ENCODE measurements at places on chromosomes 2 and 18.

DNA sequence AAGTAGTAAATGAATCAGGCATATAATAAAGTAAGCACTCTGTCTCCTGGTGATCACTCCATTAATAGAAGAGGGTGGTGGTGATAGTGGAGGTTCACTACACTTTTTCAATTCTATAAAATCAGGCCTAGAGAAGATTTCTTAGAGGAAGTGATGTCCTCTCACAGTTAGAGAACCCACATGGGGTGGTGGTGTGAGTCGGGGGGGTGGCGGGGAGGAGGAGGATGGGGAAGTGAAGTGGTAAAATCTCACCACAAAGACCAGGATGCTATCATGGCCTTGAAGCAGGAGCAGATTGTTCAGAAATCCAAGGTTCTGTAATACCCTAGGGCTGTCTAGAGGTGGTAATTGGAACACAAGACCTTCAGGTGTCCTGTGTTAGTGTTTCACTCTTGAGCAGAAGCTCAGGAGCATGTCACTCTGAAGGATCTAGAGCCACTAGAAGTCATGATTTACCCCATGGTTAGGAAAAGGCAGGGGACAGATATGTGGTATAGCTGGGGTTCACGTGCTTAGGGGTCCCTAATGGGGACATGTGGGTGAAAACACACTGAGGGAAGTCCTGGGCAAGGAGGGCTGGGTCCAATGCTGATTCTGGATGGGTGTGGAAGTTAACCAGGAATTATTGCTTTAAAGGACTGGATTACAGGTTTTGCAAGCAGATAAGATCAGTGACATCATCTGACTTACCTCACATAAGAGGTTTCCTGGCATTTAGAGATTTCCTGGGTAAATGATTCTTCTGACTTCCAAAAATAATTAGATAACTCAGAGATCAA, 31.0 kb downstream of the RNF125 start:
- DNase-seq, result no peak

DNA sequence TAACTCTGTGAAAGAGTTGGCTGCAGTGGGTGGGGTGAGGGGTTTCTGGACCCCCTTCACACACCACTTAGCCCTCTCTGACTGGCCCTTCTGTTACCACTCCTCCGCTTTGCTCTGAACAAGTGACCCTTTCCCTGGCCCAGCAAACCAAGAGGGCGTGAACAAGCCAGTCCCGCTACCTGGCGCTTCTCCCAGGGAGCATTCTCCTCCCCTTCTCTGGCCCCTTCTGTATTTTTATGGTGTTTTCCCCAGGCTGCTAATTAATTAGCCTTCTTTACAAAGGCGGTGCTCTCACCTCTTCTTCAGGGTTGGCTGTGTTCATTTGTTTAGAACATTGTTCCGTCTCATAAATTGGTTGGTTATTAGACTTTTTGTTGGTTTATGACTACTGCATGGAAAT, 180.1 kb downstream of the MGAT5 start:
- no peak for DNase-seq

DNA sequence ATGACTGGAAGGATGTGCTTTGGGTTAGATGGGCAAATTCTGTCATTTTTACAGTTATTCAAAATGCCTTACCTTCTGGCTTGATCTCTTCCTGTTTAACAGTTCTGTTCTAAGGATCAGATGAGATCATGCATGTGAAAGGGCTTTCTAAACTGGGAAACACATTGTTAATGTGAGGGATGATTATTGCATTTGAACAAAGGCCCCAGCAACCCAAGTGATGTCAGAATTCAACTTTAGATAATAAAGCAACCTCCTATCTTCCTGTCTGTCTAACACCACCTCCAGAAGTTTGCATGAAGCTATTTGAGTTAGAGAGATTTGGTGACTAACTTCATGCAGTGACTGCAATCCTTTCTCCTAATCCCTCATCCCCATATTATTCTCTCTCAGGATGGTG, 77.8 kb upstream of the B3GNT2 start:
- no peak for DNase-seq

GRCh38 chr2:186059096-186059495, 320.5 kb downstream of the FSIP2 start:
- no peak for DNase-seq

DNA sequence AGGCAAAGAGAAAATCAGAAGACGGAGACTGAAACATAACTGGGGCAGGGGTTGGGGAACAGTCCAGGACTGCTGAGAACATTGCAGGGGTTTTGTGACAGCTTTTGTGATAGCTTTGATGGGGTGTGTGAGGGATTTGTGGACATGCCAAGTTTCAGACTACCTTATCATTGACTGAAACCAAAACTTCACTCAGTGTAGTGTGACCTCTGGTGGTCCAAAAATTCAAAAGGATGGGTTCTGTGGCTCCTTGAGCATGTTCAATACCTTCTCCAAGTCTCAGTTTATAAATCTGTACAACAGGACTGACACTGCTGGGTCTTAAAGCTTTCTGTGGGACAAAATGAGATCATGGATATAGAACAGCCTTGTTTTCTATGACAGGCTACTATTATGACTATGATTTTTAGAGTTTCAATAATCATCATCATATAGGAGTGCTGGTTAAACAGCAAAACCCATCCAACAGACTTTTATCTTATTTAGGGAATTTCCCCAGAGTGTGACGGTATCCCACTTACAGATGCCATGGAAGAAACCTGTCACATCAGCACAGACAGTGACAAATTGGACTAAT, 259.2 kb upstream of the SLC14A2 start:
- no peak for DNase-seq

GRCh38 chr18:41842886-41843285, 112.1 kb upstream of the PIK3C3 start:
- no peak for DNase-seq

GRCh38 chr2:201984800-201985525, 48.7 kb upstream of the FZD7 start:
- DNase-seq, result no peak

DNA sequence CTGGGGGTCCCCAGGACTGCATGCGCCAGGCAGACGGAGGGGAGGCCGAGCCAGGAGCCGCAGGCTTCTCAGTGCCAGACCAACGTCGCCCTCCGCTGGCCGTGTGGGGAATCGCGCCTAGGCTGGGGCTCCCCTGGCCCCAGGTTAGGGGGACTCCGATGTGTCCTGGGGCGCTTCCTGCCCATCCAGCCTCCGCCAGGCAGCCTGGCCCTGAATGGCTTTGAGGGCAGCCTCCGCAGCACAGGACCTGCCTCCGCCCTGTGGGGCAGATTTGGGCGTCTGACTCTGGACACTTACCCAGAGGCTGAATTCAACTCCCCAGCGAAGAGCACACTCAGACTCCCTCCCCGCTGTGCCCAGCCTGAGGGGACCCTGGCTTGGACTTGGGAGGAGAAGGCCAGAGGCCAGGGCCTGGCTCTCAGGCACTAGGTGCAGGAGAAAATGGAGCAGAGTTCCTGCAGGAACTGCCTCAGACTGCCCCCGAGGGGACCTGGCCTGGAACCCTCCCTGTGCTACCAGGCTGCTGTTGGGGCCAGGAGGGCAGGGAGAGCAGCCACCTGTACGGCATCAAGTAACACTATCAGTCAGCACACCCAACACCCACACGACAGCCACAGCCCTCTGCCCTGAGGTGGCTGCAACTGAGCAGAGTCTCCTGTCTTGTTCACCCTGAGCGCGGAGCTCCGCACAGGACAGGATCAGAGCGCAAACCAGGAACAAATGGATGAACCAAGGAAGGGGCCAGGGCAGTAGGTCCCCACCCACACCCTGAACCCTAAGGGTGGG, 597 bp upstream of the TEKT4 start:
- no peak for DNase-seq

DNA sequence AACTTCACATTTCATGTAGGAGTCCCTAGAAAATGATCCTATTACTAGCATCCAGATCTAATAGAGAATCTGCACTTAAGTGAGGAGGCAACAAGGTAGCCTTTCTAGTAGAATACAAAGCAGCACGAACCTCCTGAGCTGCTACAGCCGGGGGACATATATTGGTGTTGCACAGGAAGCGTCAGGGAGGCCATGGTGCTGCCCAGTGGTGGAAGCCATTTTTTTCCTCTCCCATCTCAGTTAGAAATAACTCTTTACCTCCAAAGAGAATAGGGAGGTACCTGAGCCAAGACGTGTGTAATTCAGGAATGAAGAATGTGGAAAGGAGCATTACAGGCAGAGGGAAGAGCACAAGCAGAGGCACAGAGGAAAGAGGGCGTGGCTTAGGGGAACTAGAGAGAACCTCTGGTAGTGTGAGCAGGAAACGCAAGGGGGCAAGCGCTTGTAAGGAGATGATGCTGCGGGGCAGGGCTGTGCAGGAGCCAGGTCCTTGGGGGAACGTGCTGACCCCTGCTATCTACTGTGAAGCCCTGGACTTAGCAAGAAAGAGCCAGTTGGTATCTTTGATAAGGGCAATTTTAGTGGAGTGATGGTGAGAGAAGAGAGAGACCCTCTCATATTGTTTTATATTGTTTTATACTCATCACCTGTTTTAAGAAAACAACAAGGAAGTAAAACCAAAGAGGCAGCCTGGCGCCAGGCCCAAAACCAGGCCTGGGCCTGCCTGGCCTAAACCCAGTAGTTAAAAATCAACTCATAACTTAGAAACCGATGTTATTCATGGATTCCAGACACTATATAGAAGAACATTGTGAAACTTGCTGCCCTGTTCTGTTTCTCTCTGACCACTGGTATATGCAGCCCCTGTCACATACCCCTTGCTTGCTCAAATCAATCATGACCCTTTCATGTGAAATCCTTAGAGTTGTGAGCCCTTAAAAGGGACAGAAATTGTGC, 50.0 kb upstream of the TTC39C start:
- DNase-seq, result no peak

DNA sequence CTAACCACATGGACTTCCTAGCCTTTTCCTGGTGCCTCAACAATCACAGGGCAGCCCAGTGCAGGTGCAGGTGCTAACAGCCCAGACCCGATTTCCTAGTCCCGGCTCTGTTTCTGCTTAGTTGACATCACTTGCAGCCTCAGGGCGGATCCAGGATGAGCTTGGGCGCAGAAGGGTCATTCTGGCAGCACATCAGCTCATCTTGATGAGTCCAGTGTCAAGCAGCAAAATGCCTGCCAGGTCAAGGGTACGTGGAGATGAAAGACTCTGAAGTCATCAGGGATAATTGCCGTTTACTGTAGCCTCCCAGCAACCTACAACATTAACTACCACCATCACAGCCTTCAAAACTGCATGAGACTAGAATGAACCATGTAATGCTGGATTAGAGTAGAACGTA, 39.4 kb upstream of the EFHD1 start:
- DNase-seq, result no peak

DNA sequence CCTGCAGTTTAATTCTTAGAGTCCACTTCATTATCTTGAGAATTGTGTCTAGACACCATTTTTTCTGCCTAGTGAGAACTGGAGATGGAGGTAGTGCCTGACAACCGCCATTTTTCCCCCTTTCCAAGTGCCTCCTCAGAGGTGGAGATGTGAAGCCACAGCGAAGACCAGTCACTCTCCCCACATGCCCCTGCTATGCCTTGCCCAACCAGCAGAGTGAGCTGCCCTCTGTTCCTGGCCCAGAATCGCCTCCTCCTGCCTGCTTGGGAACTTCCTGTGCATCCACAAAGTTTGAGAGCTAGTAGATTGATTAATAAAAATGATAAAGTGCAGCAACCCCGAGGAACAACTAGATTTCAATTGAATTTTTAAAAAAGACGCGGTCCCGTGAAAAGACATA, 123.3 kb downstream of the CLIP4 start:
- DNase-seq, result no peak

DNA sequence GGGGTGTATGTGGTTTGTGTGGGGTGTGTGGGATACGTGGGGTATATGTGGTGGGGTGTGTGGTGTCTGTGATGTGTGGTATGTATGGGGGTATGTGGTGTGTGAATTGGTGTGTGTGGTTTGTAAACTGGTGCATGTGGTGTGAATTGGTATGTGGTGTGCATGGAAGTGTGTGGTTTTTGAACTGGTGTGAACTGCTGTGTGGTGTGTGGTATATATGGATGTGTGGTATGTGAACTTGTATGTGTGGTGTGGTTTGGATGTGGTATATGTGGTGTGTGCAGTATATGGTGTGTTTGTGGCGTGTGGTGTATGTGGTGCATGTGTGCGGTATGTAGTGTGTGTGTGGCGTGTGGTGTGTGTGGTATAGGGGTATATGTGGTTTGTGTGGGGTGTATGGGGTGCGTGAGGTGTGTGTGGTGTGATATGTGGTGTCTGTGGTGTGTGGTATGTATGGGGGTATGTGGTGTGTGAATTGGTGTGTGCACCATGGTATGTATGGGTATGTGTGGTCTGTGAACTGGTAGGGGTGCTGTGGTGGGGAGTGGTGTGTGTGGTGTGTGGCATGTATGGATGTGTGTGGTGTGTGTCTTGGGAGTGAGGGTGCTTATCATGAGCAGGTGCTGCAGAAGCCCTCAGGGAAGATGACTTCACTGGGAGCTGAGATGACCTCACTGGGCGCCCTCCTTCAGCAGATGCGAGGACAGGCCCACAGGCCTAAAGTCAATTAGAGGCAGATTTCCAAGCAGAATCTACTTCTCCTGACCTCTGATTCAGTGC, 209.6 kb upstream of the TNP1 start:
- no peak for DNase-seq

GRCh38 chr18:22789600-22789999, 143.5 kb upstream of the RBBP8 start:
- DNase-seq, result no peak

DNA sequence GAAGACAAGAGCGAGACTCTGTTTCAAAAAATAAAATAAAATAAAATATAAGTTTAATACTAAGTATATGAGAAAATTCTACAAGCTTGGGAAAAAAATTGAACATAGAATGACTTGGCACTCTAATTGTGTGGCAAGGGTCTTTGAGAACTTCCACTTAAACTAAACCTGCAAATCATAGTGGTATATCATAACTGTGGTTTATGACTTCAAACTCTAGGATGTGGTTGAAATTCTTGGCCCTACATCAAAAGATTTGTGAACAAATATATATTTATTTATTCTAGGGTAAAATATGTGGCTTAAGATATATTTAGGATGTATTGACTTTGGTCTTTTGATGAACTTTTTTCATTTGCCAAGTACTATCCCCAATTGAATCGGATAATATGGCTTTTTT, 3.1 kb upstream of the FAM171B start:
- no peak for DNase-seq

- DNase-seq, result no peak
These were observed 88.1 kb downstream of the TNFRSF11A start for GRCh38 chr18:62413206-62413605.

DNA sequence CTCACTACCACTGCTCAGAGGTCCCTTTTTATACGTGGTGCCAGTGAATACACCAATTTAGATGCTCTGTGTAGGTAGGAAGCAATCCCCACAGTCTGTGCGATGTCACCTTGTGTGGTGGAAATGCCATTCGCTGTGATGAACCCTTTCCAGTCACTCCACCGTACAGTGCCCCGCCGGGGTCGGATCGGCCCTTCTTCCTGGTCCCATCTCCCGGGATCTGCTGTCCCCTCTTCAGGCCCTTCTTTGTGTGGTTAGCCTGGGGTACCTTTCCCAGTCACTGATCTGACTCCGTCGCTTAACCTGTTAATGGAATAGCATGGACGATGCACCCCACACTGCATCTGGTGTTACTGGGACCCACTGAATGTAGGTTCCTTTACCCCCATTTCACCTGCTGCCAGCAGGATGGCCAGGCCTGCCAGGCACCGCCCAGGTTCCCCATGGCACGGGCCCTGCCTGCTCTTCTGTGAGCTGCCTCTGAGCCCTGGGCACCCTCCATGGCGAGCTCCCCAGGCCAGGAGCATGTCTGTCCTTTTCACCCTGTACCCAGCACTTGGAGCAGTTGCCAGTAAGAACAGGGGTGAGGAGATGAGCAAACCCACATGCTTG, 18.0 kb downstream of the TWIST2 start:
- no peak for DNase-seq

- DNase-seq, result no peak
These were observed 36.3 kb upstream of the CYP27C1 start for GRCh38 chr2:127256381-127256780.

Data from activated CD4-positive, CD25-positive, alpha-beta regulatory T cell treated with anti-CD3 and anti-CD28 coated beads, Interleukin-2, amount 50 U/mL, for 16 hours (primary cell).